Skeletal muscle cell (primary cell): ENCODE measurements at places on chromosomes 5 and 9.
A peak's percentile ranks its signal among the peaks of the same experiment; 100 is the strongest.

DNA sequence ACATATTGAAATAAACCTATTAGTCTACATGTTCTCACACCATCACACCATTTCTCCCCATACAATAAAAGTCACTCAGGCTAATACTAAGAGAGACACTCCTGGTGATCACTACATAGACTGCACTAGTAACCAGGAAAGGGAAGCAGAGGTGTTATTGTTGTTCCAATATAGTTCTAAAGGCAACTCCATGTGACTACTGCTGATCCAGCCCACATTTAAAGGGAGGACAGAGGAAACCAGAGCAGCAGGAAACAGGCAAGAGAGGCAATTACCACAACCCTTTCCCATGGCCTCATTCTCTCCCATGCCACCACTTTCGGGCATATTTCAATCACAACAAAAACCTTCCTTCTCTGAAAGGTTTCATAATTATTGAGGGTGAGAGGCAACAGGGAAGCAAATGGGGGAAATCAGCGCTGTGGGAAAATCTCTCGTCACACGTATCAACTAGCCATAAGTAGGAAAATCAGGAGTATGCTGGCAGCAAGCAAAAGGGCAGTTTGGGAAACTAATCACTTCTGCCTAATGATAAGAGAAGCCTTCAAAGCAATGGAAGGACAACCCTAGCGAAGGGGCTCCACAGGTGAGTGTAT lies 1.8 kb downstream of the UBAP2 start:
- DNase-seq = no peak

DNA sequence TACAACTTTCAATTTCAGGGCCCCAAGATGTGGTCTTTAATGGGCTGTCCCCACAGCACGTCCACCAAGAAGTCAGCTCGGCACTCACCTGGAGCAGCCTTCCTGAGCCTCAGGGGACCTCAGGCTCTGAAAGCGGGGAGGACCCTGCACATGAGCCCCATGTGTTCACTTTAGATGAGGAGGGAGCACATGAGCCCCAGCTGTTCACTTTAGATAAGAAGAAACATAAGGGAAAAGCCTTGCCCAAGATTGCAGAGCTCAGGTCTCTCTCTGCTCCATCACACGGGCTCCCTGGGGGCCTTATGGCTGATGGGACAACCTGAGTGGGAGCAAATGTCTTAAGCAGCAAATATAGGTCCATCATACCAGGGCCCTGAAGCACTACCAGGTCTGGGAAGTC lies 56.4 kb downstream of the NIPSNAP3B start:
- no peak for DNase-seq

DNA sequence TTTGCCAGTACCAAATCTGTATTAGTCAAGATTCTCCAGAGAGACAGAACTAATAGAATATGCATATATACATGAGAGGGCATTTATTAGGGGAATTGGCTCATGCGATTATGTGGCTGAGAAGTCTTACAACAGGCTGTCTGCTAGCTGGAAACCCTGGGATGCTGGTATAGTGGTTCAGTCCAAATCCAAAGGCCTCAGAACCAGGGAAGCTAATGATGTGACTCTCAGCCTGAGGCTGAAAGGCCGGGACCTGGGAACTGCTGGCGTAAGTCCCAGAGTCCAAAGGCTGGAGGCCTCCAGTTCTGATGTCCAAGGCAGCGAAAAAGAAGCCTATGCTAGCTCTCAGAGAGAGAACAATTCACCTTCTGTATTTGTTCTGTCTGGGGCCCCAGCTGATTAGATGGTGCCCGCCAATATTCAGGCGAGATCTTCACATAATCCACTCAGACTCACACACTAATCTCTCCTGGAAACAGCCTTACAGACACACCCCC lies 84.1 kb downstream of the KIAA1958 start:
- DNase-seq = peak; percentile 25

GRCh38 chr9:112173489-112174221 lies 1.4 kb downstream of the SUSD1 start:
- no peak for DNase-seq

DNA sequence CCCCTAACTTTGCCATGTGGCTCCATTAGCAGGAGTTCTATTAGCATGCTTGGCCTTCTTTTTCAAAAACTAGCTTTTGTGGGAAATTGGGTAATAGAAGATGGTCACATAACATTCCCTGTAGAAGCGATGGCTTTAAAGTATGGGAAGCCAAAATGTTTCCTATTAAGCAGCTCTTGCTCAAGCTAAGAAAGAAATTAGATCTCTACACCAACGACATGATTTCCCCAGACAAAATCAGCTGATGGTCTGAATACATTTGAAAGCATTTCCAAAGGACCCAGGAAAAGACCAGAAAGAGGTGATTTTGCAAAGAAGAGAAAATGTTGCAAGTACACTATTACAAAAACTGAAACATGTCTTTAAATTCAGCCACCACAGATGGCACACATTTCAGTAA lies 4.8 kb upstream of the NFIL3 start:
- DNase-seq = no peak

GRCh38 chr5:25955337-25955736 lies 1083.0 kb downstream of the CDH9 start:
- no peak for DNase-seq

DNA sequence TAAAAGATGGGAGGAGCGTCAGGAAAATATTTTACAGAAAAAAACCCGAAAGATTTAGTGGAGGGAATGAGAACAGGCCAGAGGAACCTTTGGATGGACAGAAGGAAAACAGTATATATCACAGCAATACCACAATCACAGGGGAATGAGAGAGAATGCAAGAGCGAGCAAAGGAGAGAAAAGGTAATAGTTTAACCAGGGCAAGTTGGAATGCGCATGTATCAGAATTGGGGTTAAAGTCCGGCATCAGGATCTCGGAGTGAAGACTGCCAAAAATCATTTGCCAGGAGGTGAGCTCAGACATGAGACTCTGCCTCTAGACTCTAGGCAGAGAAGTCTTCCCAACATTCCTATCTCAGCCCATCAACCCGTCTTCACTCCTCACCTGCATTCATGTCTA lies 36.8 kb downstream of the PCDHGC5 start:
- no peak for DNase-seq

DNA sequence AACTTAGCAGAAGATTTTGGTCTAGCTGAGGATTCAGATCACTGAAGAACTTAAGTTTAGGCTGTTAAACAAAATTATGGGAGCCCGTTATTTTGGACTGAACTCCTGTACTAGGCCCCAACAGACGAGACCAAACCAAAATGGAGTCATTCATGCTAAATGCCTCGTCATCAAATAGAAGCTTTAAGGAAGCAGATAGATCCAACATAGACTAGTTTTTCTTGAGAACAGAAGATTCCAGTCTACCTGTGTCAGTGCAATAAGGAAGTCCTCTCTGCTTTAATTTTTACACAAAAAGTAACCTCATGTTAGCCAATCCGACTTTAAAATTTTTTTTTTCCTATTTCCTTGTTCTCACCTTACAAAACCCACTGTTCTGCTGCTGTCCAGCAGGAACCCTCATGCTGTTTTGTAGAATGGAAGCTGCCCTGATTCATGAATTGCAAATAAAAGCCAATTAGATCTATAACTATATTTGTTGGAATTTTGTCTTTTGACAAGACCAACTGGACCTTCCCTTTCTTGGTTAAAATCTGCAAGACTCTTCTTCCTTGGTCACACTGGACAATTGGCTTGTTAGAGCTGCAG lies 29.0 kb upstream of the GOLM1 start:
- DNase-seq = no peak

GRCh38 chr5:14149672-14150274 lies 6.6 kb downstream of the TRIO start:
- no peak for DNase-seq

- no peak for DNase-seq
Measured at GRCh38 chr9:116323012-116323411, 169.4 kb downstream of the PAPPA start.

GRCh38 chr9:18428661-18429060 lies 45.3 kb upstream of the ADAMTSL1 start:
- no peak for DNase-seq

GRCh38 chr9:86697213-86697612 lies 250.1 kb downstream of the GAS1 start:
- DNase-seq = no peak

- DNase-seq = no peak
Measured at GRCh38 chr9:114761523-114761922, 44.3 kb downstream of the TNFSF15 start.

DNA sequence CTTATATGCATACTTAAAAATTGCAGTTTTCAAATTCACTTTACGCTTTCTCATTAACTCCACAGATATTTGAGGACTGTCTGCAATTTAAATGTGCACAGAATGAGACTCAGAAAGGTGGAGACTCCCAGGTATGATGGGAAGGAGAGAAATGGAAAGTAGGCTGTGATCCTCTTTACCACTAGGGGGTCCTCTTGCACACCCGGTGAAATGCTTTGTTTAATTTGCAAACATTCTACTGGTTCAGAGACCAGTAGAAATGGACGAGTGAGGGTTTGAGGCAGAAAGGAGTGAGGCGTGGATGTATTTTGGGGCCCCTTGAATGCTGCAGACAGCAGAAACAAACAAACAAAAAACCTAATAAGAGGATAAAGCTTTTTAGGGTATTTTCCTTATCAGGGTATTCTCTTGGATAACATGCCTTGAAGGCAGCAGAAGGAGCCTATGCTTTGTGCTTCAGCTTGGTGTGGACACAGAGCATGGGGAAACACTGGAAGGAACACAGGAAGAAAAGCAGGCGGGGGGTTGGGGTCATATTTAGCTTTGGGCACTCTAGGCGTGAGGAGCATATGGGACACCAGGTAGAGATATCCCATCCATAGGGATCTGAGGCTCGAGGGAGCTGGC lies 410.1 kb downstream of the DMRT2 start:
- no peak for DNase-seq

- DNase-seq = no peak
Measured at GRCh38 chr5:160134332-160134731, 15.1 kb upstream of the PWWP2A start.

GRCh38 chr9:132234535-132234934 lies 72.7 kb downstream of the NTNG2 start:
- no peak for DNase-seq

DNA sequence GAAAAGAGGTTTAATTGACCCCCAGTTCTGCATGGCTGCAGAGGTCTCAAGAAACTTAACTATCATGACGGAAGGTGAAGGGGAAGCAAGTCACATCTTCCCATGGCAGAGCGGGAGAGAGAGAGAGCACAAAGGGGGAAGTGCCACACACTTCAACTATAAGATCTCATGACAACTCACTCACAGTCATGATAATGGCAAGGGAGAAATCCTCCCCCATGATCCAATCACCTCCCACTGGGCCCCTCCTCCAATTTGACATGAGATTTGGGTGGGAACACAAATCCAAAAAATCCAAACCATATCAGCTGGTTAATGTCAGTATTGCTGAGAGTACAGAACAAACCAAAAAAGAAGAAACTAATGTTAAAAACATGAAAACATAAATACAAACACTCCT lies 120.2 kb downstream of the STARD4 start:
- DNase-seq = no peak

- DNase-seq = no peak
Measured at GRCh38 chr9:132732326-132733259, 62.3 kb downstream of the GTF3C4 start.

GRCh38 chr5:83554133-83554532 lies 82.6 kb downstream of the VCAN start:
- no peak for DNase-seq

DNA sequence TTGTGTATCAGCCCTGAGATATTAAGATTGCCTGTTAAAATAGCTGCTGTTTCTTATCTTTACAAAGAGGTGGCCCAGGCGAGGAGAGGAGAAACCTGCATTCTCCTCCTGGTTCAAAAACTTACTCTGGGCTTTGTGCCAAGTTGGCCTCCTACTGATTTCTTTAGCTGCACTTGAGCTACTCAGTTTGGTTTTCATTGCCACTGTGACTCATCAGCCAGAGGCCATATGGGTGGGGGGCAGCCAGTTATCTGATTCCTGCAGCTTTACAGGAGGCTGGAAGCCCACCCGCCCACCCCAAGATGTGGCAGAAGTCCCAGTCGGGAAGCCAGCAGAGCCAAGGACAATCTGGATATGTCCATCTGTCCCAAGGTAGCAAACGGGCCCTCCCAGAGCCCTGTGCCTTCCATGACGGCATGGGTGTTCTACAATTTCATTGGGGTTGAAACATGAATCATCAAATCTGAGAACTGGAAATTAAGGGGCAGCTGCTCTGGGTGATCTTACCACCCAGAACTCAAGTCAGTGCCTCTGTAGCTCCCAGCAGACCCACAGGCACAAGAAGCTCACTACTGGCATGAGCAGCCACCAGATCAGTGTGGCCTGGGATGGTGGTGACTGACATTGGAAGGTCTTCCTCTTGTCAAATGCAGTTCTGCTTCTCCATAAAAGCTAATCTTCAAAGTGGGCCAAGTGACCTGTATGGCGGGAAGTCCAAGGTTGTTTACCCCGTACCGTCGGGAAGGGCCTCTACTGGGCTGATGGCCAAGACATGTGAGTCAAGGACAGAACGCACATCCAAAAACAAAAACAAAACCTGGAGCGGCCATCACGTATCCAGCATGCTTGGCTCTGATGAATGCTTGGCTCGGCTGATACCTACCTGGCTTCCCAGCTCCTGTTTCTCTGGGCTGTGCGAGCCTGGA lies 15.6 kb downstream of the FCN2 start:
- peak; percentile 49 for DNase-seq

DNA sequence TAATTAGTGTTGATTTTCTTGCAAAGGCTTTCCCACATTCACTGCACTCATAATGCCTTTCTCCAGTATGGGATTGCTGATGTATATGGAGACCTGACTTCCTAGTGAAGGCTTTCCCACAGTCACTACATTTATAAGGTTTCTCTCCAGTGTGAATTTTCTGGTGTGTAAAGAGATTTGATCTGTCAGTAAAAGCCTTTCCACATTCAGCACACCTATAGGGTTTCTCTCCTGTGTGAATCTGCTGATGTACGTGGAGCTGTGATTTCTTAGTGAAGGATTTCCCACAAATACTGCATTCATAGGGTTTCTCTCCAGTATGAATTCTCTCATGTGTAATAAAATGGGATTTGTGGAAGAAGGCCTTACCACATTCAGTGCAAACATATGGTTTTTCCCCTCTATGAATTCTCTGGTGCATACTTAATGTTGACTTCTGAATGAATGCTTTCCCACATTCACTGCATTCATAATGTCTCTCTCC lies 31.1 kb downstream of the ZNF484 start:
- no peak for DNase-seq

- DNase-seq = no peak
Measured at GRCh38 chr9:137396634-137397367, 26.2 kb downstream of the EXD3 start.

- DNase-seq = peak; percentile 11
Measured at GRCh38 chr5:138948471-138949222, 73.5 kb upstream of the LRRTM2 start.

GRCh38 chr5:77168161-77168878 lies 42.2 kb upstream of the PDE8B start:
- DNase-seq = no peak
